ENCODE measurements at places on chromosomes 11 and 22.
A peak's percentile ranks its signal among the peaks of the same experiment; 100 is the strongest.

DNA sequence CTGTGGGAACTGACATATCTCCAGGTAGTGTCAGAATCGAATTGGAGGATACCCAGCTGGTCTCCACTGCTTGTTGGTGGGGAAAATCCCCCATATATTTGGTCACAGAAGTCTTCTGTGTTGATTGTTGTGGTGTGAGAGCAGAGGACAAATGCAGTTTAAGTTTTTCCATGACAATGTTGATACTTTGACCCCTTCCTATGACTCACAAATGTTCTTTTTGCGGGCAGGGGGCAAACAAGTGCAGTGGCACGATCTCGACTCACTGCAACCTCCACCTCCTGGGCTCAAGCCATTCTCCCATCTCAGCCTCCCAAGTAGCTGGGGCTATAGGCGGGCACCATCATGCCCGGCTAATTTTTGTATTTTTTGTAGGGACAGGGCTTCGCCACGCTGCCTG is 7.4 kb upstream of the PATL1 start:
- no peak for DNase-seq

DNA sequence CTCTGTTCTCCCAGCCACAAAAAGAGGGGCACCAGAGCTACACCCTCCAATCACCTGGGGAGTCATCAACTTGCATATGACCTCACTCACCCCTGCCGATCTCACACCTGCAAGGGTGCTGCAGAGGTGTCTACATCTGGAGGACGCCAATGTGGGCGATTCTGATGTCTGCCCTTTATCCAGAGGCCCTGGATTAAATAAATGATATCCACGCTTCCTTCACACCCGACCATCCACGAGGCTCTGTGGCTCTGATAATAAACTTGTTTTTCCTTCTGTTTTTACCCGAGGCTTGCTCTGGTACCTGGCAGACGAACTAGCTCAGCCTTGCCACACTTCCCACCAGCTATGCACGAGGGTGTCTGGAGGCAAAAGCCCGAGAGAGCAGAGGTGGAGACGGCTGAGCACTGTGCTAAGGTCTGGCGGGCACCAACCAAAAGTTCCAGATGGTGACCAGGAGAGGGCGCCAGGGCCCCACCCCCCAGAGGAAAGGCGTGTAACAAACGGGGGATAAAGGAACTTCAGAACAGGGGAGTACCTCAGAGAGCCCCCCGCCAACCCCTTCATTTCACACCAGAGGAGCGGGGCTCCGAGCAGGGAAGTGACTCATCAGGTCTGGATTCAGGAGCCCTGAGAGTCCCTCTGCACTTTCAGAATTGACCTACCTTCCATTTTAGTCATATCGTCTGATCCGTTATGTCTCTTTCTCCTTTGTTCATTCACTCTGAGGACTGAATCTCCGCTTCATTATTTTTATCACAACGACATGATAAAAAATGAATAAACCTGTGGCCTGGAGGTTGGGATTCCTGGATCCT is 13.5 kb downstream of the SCN3B start:
- peak; percentile 51 for DNase-seq

DNA sequence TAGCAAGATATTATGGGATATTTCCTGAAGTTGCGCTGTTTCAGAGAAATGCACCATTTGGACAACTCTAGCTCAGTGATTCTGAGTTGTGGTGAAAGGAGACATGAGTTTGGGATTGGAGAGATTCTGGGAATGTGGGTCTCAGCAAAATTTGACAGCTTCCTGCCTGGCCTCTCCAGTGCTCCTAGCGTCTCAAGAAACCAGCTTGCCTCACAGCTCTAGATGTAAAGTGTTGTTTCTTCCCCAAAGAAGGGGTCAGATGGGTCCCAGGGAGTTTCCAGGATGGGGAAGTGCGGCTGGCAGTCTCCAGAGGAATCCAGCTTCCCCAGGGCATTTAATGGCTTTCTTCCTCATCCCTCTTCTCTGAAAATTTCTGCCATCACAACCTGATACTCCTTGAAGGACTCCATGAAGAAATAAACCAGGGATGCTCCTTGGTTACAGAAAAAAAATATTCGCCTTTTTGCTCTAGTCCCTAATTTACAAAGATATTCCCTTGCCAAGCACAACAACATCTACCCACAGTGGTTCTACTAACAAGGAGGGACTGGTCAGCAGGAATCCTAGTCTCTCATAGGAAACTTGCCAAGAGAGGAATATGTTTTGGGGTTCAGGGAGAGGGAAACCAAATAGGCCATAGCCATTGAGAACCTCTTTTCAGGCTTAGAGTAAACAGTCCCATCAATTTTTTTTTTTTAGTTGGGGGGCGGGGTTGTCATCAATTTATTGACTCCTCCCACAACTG is 185.4 kb upstream of the E2F8 start:
- DNase-seq, result no peak

- DNase-seq, result no peak
Measured at GRCh38 chr11:64419818-64420485, 61.0 kb downstream of the RPS6KA4 start.

GRCh38 chr11:28835790-28836189 is 727.6 kb downstream of the METTL15 start:
- DNase-seq, result no peak

DNA sequence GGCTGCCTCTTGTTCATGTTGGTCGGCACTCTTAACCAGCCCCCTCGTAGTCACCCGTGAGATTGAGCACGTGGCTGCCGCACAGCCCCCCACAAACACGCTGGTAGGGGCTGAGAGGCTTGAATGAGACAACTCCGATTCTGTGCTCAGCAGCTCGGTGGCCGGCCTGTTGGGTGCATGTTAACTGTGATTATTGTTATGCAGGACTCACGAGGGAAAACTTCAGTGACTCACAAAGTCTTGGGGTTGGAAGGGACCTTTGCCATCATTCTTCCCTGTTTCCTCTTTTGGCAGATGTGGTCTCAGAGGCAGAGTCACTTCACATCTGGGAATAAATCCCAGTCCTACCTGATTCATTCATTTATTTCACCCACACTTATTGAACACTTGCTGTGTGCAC is 75.2 kb downstream of the ADAMTS15 start:
- no peak for DNase-seq

GRCh38 chr22:20959578-20960461 is 7.2 kb upstream of the AIFM3 start:
- DNase-seq, result no peak

- peak; percentile 71 for DNase-seq
Measured at GRCh38 chr11:73335204-73335923, 27.3 kb downstream of the ARHGEF17 start.

GRCh38 chr11:64728757-64729365 is 5.9 kb upstream of the NRXN2 start:
- DNase-seq, result no peak

- no peak for DNase-seq
Measured at GRCh38 chr11:8227156-8228152, 36.2 kb downstream of the LMO1 start.

DNA sequence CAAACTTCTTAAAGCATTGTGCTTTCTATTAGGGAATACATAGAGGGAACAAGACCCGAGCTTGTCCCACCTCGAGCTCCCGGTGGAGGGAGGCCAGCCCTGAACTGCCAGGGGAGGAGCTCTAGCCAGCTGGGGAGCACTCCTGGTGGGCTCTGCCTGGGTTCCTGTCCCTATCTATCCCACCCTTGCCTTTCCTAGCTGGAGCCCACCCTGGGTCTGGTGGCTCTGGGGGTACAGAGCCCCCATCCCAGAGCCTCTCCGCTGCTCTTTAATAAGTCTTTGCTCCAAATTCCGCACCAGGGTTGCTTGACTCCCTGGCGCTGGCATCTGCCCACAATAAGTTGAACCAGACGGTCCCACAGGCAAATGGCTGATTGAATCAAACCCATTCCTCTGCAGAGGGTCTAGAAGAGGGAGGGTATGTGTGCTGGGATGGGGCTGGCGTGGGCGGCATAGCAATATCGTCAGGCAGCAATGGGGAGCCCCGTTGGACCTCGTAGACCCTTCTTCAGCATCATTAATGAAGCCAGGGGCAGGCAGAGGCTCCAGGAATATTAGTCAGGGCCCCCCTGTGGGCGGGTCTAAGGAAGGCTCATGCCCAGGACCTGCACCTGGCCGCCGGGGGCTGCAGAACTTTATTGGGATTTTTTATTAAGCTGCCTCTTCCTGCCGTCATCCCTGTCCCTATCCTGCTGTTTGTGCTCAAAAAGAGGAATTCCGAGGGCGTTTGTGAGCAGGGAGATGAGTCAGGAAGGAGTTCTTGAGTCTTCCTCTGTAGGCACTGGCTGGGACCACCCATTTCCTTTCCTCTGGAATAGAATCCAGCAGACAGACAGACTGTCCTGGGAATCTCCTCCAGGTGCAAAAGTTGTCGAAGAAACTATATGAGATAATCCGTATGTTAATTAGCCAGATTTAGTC is 38.5 kb upstream of the RIC3 start:
- DNase-seq, result no peak

- no peak for DNase-seq
Measured at GRCh38 chr11:63764340-63764678, 4.3 kb downstream of the ZFTA start.

DNA sequence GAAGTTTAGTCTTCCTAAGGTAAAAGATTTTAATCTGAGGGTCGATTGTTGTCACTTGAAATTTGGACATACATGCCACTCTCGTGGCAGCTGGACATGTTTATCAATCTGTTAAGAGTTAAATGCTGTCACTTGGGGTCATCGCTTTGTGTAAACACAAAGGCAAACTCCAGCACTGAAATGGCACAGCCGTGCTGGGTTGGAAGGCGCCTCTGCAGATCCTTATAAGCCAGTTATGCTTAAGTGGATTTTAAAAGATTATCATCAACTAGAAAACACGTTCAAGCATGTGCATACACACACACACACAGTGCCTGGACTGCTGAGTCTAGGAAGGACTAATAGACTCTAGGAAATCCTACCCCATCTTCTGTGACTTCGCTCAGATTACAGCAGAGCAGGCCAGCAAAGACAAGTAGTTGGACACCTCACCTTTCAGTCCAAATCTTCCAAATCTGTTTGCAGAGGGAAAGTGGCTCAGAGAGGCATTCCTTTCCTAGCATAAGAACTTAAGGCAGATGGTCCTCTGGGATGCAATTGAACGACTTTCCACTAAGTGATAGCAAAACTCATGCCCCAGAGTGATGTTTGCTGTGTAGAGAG is 83.7 kb downstream of the CACNG2 start:
- no peak for DNase-seq

DNA sequence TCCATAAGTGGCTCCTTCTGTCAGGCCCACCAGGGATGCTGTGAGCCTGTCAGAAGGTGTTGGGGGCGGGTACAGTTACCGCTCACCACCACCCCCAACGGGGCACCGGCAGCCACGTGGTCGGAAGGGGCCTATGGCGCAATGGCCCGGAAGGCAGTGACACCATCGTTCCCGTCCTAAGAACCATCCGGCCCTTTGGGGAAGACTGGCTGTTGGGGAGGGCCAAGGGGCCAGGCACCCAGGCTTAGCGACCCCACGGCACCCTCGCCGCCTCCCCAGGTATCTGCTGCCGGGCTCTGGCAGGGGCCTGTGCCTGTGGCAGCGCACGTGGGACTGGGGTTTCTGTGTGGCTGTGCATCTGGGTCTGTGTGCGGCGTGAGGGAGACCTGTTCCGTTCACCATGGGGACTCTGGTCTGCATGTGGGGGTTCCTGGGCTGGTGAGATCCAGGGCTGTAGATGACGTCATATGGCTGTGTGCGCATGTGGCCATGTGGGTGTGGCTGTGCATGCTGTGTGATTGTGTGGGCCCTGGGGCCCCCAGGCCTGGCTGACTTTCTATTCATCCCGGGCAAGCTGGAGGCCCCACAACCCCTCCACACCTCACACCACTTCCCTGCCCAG is 717 bp downstream of the OSM start:
- DNase-seq, result peak; percentile 85

GRCh38 chr11:121004206-121004840 is 19.6 kb upstream of the TBCEL start:
- no peak for DNase-seq

- DNase-seq, result no peak
Measured at GRCh38 chr11:134229126-134229790, 4.8 kb downstream of the VPS26B start.

- DNase-seq, result no peak
Measured at GRCh38 chr11:109963101-109963500, 130.1 kb upstream of the ZC3H12C start.

GRCh38 chr11:3341298-3341697 is 37.6 kb downstream of the ZNF195 start:
- DNase-seq, result peak; percentile 52

GRCh38 chr11:35426351-35426750 is 7.0 kb upstream of the SLC1A2 start:
- DNase-seq, result no peak

DNA sequence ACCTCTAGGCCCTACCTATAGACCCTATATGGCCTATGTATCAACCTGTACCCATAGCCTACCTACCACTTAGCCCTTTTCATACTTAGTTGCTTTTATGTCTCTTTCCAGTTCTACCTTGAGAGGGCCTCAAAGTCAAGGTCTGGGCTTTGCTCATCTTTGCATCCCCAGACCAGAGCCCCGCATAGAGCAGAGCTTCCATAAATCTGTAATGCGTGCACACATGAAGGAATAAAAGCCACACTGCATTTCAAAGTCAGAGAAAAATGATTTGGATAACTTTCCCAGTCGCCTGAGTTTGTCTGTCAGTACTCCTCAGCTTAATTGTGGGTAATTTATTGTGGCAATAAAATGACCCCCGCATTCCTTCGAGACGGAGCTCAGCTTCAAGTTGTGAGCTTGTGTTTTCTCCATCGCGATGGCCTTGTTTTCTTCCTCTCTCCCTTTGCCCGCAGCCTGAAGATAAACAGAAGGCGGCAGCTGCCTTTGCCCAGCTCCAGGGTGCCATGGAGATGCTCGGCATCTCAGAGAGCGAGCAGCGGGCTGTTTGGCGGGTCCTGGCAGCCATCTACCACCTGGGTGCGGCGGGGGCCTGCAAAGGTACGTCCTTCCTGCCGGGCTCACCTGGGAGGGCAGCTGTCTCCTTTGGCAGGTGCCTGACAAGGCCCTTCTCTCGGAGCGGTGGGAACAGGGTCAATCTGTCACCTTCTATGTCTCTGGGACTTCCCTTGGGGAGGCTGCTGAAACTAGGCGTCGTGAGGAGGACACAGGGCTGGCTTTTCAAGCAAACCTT is 55.7 kb downstream of the MYO18B start:
- no peak for DNase-seq

DNA sequence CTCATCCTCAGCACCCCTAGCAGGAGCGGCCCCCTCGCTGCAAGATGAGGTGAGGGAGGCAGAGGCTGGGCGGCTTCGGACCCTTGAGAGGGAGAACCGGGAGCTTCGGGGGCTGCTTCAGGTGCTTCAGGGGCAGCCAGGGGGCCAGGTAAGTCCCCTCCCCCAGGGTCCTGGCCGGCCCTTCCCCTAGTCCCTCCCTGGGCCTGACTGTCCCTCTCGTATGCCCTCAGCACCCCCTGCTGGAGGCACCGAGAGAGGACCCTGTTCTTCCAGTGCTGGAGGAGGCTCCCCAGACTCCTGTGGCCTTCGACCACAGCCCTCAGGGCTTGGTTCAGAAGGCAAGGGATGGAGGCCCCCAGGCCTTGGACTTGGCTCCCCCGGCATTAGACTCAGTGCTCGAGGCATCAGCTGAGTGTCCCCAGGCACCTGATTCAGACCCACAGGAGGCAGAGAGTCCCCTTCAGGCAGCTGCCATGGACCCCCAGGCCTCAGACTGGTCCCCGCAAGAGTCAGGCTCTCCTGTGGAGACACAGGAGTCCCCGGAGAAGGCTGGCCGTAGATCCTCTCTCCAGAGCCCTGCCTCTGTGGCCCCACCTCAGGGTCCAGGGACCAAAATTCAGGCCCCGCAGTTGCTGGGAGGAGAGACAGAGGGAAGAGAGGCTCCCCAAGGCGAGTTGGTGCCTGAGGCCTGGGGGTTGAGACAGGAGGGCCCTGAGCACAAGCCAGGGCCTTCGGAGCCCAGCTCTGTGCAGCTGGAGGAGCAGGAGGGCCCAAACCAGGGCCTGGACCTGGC is 4.0 kb downstream of the CCDC88B start:
- DNase-seq, result no peak

Measured in activated T-cell treated with anti-CD3 and anti-CD28 coated beads for 48 hours (primary cell).